Type B pancreatic cell (in vitro differentiated cells): ENCODE measurements at places on chromosomes 3 and 15.

DNA sequence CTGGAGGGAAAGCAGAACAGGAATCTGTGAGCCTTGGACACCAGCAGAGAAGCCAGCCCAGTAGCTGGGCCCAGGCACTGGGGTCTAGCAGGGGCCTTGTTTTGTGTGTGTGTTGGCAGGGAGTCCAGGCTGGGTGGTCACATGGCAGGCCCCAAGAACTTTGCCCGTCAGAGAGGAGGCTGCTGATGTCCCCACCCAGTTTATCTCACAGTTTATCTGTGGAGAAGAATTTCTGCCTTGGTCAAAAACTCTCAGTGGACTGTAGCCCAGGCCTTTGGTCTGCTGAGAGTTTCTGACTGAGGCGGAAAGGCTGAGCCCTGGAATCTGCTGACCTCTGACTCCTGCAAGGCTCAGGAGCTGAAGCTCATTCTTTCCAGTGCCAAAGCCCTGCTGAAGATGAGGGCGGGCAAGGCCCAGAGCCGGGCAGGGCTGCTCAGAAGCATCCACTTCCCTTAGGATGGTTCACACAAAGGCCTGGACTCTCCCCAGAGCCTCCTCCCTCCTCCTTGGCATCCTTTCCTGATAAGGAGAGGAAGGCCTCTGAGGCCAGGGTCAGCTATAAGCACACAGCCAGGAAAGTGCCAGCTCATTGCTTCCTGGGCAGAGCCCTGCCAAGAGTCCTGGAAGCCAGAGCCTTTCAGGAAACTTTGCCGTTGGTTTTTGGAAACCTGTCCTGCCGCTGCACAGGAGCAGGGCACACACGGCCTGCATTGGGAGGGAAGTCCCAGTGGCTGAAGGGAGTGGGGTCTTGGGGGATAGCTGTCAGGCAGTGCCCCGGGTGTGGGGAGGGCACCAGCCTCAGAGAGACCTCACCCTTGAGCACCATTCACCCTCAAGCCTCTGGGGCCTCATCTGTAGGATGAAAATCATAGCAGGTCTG, 37.2 kb upstream of the SLCO2A1 start:
- peak; percentile 62 for DNase-seq

GRCh38 chr3:43025423-43025822, 46.3 kb downstream of the GASK1A start:
- no peak for DNase-seq

DNA sequence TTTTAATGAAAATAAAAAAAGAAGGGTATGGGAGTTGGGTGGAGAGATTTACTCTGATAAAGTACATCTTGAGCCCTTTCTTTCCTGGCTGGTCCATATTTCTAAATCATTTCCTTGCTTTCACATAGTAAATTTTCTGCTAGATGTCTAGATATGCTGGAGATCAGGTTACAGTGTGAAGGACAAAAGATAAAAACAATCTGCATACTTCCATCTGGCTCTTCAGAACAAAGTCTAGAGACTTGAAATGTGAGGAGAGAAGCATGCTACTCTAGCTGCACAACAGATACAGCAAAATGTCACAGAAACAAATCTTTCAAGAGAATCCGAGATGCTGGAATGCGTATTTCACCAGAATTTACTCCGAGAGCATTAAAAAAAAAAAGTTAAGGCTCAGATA, 42.2 kb downstream of the FOXP1 start:
- no peak for DNase-seq

GRCh38 chr3:169534439-169534838, 129.1 kb downstream of the MECOM start:
- no peak for DNase-seq

GRCh38 chr3:192655628-192656027, 71.7 kb downstream of the FGF12 start:
- no peak for DNase-seq

GRCh38 chr3:1726741-1727140, 371.9 kb upstream of the CNTN4 start:
- no peak for DNase-seq

- DNase-seq, result no peak
These were observed 144.6 kb upstream of the RASGRP1 start for GRCh38 chr15:38709196-38709595.
